ENCODE measurements at places on chromosomes 2 and 18.
A peak's percentile ranks its signal among the peaks of the same experiment; 100 is the strongest.

- no peak for DNase-seq
Observed at GRCh38 chr2:60891180-60891579, 9.8 kb downstream of the REL start.

- DNase-seq, result no peak
Observed at GRCh38 chr18:22021701-22022100, 147.7 kb upstream of the GATA6 start.

DNA sequence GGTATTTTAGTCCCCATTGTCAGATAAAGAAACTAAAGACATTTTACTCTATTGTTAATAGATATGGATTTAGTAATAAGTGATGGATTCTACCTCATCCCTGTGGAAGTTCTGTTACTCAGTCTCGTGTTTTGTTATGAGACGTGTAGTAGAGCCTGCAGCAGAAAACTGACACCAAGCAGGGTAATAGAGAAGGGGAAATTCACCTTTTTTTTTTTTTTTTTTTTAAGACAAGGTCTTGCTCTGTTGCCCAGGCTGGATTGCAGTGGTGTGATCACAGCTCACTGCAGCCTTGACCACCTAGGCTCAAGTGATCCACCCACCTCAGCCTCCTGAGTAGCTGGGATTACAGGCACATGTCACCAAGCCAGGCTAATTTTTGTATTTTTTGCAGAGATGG, 164.5 kb downstream of the CERS6 start:
- DNase-seq, result no peak

- peak; percentile 84 for DNase-seq
Observed at GRCh38 chr18:76476665-76477561, 18.1 kb downstream of the ZNF516 start.

DNA sequence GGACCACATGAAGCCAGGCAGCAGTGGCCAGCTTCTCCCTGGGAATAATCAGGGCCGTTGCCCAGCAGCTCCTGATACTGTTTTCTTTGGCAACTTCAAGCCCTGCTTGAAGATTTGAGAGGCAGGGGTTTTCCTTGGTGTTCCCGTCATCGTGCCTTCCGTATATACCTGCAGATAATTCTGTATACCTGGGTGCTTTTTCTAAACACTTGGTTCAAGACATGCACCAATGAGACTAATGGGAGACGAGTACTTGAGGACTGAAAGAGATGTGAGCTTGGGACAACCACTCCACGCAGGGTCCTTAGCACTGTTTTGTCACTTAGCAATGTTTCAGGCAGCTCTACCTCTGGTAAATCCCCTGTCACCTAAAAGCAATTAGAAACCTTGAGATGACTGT, 118.8 kb downstream of the RTN4 start:
- no peak for DNase-seq

- DNase-seq, result no peak
Observed at GRCh38 chr2:85994421-85994777, 105.6 kb upstream of the ST3GAL5 start.

GRCh38 chr18:48609820-48610815, 71.3 kb downstream of the CTIF start:
- no peak for DNase-seq

GRCh38 chr18:28757466-28758008, 580.6 kb upstream of the CDH2 start:
- no peak for DNase-seq

- DNase-seq, result no peak
Observed at GRCh38 chr2:239277401-239278085, 123.3 kb downstream of the HDAC4 start.

- no peak for DNase-seq
Observed at GRCh38 chr18:3383381-3383915, 66.5 kb upstream of the TGIF1 start.

GRCh38 chr2:27211943-27212625, at the start of the genes ATRAID and SLC5A6:
Gene ATRAID (plus strand): TSS chr2:27212041. CDS start chr2:27212369, 328 bp downstream.
Gene SLC5A6 (minus strand): TSS chr2:27212268. CDS start chr2:27207650, 4,618 bp downstream.
- DNase-seq, result peak; percentile 34
